ENCODE measurements at places on chromosomes 2 and 18. TPM values are rescaled to one million over a fixed set of nuclear protein-coding genes. Genes with fewer than 3 reads are reported as not detected.

GRCh38 chr2:191204433-191204832 is 40.8 kb upstream of the MYO1B start:
- no peak for DNase-seq

GRCh38 chr2:23002234-23002633 is 382.7 kb upstream of the KLHL29 start:
- no peak for DNase-seq

GRCh38 chr2:67825476-67825875 is 237.3 kb downstream of the C1D start:
- DNase-seq = no peak

TXNDC9 gene
- total RNA-seq = 27.9 TPM

- no peak for DNase-seq
These were observed 9.4 kb downstream of the NEU4 start for GRCh38 chr2:241818229-241818942.

- DNase-seq = no peak
These were observed 6.8 kb downstream of the MBD2 start for GRCh38 chr18:54217624-54218023.

DNA sequence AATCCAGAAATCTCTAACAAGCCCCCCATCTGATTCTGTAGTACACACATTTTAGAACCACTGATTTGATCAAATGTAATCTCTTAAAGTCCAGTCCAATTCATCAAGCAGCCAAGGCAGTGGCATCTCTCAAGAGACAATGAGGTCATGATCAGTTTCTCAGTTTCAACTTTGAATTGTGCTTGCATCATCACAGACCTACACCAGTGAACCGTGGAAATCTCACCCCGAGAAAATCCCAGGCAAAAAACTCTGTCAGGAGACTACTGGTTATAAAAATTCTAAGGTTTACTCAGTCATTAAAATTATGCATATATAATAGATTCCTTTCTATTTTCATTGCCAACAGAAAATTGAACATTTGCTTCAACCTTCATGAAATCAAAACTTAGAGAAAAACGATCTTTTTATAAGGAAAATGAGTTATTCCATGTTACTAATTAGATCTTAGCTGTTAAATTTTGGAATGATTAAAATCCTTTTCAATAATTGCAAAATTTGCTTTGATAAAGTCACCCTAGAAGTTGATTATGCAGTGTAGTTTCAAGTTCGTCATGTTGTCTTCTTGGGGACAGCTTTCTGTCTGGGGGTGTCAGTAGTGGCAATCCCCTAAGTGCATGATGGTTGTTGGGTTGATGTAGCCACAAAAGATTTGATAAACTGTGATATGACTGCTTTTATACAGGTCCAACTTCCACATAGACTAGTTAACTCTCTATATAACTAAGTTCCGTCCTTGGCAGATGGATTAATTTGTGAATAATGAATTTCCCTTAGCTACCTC is 235.0 kb downstream of the CAMKMT start:
- DNase-seq = no peak

MEX3C gene
- 66.9 TPM for total RNA-seq

- DNase-seq = no peak
These were observed 101.1 kb upstream of the PID1 start for GRCh38 chr2:229372207-229372606.

- no peak for DNase-seq
These were observed 395.6 kb upstream of the HS6ST1 start for GRCh38 chr2:128714285-128714684.

- DNase-seq = peak; percentile 70
These were observed 9.3 kb downstream of the TGOLN2 start for GRCh38 chr2:85318222-85319074.

- no peak for DNase-seq
These were observed 12.7 kb upstream of the HNMT start for GRCh38 chr2:137951586-137951985.

- no peak for DNase-seq
These were observed 180.4 kb upstream of the ZFP36L2 start for GRCh38 chr2:43406651-43407279.

GRCh38 chr18:4851301-4851976 is 345.6 kb downstream of the AKAIN1 start:
- no peak for DNase-seq

- no peak for DNase-seq
These were observed 247.3 kb downstream of the ZNF385B start for GRCh38 chr2:179614121-179614520.

C2orf15 gene
- total RNA-seq = 0.87 TPM

- no peak for DNase-seq
These were observed 92.8 kb upstream of the CDH2 start for GRCh38 chr18:28269750-28270149.

FSIP2 gene
- 0.28 TPM for total RNA-seq

COQ10B gene
- total RNA-seq = 13.3 TPM

DNA sequence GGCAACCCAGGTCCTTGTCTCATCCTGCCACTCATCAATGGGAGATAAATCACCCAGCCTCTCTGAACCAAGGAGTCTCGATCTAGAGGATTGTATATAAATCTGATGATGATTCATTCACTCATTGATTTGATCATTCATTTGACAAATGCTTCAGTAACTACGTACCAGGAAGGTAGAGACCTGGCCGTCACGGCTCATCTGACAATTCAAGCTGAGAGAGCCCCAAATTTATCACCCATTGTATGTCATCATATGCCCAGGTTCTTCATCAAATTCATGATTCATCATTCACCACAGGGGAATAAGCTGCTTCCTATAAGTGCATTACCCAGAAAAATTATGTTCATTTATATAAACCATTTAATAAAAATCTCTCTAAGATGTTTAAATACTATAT is 116.9 kb downstream of the FAM161A start:
- DNase-seq = no peak

HYCC2 gene
- 15.8 TPM for total RNA-seq

DNA sequence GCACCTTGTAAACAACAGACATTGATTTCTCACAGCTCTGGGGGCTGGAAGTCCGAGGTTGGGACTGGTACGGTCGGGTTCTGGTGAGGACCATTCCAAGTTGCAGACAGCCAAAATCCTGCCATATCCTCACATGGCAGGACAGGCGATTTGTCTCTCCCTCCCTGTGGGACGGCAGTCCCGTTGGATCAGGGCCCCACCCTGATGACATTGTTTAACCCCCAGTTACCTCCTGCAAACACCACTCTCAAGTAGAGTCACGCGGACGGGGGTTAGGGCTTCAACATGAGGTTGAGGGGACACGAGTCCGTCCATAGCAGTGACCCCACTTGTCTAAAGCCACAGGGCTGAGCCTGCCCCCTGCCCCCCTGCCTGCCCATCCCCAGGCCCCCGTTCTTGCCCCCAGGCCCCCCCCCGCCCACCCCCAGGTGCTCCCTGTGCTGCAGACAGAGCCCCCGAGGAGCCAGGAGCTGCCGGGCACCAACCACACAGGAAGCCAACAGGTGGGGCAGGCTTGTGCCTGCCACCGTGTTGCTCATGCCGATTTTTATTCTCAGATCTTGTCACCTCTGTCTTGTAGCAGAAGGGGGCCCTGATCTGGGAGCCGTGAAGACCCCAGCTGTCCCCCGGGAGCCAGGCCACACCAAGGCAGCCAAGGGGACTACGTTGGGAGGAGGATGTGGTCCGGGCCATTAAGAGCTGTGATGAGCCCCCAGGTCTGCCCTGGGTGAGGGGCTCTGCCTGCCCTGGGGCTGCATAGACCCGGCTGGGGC is 82.2 kb downstream of the NFATC1 start:
- no peak for DNase-seq

- no peak for DNase-seq
These were observed 8.0 kb downstream of the SIX3 start for GRCh38 chr2:44949329-44950151.
